ENCODE measurements at places on chromosomes 7 and 10.

DNA sequence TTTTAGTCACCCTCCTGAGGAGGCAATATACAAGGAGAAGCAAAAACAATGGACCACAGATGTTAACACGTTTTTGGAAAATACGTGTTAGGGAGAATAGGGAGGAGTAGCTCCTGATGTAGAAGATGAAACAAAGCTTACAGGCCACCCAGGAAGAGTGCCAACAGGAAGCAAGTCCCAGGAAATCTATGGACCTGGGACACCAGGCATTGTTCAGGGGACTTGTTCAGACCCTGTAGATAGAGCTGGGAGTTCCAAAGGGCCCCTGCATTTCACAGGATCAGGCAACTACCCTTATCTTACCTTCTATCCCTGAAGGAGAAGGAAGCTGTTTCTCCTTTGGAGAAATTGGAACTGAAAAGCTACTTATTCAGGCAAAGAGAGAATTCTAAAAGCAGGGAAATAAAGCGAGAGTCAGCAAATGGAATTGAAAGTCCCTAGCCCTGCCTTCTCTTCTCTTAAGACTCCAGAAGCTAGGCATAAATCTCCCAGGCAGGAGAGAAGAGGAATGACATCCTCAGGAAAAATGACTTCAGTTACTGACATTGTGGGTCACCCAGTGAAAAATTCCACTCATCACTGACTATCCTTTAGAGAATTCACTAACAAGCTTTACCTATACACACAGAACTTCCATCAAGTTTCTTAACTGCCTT is 77.7 kb upstream of the FAM3C start:
- DNase-seq: no peak

DNA sequence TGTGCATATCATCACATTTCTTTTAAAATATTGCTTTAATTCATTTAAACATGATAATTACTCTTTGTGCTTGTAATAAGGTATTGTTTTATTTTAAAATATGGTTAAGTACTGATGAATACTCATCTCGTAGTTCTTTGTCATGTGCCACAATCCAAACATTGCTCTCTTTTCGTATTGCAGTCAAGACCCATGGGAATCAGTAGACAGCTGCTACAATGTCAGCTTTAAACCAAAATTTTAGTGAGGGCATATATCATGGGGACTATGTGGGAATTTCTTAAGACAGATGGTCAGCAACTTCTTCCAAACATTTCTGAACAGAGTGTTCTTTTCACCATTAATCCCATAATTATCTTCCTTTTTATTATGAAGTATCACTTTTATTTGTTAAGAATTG is 77.2 kb upstream of the FZD1 start:
- no peak for DNase-seq

DNA sequence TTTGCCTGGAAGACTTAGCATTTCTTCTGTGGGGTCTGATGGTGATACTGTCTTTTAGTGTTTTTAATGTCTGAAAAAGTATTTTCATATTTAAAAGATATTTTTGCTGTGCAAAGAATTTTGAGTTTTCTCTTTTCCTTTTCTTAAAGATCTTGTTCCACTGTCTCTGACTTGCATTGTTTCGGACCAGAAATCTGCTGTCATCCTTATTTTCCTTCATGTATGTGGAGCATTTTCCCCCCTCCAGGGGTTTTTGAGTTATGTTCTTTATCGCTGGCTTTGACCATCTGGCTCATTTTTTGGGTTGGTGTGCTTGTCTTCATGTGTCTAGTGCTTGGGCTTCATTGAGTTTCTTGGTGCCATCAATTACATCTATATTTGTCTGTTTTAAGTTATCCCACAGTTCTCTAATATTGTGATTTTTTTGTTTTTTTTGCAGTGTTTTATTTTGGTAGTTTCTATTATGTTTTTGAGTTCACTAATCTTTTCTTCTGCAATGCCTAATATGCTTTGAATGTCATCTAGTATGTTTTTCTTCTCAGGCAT is 119.9 kb downstream of the MGMT start:
- no peak for DNase-seq

DNA sequence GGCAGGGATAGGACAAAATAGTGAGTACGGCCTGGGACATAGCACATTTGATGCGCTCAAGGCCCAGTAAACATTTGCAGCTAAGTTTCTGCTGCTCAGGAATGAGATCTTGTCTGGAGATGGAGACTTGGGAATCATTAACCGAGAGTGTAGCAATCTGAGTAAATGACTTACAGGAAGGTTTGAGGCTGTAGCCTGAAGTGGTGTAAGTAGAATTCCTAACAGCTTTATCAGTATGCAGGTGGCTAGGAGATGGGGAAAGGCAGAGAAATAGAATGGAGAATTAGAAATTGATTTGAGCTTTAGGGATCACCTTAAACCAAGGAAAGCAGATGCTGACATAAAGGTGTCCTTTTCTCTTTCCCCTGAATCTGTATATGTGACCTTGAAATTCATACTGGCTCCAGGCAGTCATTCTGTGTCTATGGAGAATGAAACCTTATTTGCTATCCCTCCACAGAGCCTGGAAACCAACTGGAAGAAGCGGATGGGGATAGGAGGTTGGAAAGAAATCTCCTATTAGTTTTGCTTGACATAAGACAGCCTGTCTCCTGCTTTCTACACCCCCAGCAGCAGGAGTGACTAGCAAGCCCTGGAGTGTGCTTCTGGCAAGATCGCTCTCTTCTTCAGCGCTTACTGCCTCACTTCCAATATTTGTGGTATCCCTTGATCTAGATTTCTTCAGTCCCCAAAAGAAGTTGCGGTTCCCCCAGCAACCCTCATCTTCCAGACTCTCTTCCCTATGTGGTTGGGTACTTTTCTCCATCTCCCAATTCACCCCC is 6.4 kb upstream of the PON2 start:
- no peak for DNase-seq

Data from stimulated activated CD4-positive, alpha-beta T cell treated with anti-CD3 and anti-CD28 coated beads, Interleukin-1b, Interleukin-23, amount 100 ng/mL, for 48 hours (primary cell).